Epithelial cell of proximal tubule (primary cell): ENCODE measurements at places on chromosomes 1 and 21.

DNA sequence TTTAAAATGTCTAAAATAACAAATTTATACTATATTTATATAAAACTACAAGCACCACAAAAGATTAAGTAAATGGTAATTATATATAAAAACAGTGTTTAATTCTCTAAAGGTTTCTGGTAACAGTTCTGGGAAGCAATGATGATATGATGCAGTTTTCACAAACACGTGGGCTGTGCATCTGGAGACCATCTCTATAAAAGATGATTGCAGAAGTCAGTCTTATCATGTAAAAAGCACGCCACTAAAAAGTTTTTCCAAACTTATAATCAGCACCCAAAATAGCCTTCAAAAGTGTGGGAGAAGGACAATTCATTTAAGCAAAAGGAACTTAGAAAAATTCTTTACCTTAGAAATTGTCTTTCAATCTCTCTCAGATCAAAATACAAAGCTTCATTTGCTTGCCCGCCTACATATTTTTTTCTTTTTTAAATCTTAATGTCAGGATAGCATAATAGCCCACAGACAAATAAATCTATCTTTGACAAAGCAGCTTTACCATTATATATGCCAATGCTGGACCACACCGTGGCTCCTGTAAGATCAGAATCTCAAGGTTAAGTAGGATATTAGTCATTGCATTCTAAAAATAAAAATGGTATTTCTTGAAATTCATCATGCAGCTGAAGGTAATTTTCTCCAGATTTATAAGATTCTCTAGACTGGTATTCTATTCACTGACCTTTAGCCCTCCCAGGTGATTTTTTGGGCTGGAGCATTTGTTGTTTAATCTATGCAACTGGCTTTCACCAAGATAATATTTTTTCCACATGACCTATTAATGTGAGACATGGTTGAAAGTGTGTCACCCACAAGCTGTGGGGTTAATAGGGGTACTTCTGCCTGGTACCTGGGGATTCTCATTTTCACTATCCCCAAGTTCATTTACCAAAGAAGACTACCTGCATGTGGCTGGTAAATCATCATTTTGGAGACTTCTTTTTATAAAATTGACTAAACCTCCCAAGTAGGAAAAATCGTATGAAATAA is 189.6 kb upstream of the ST6GALNAC5 start:
- no peak for DNase-seq

GRCh38 chr1:158644449-158644848 is 39.4 kb downstream of the OR10Z1 start:
- DNase-seq: no peak

DNA sequence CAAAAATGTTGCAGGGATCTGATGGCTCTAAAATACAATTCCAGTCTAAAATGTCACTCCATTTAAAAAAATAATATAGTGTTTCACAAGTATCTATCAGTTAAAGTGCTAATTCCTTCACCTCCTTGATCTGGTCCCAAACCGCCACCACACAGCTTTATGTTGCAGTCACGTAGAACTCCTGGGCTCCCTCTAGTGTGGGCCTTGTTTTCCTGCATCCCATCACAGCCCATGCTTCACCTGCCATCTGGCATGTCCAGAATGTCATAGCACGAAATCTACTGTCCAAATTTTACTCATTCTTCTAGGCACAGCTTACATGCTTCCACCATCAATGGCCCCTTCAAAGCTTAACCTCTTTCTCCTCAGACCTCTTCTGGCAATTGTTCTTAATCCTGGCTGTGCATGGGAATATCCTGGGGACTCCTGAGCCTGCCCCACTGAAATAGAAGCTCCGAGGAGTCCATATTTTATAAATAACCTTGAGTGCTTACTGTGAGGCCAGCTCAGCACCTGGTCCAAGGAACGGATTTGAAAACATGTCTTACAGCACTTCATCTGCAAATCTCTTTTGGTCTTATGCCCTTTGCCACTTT is 15.5 kb downstream of the FYB2 start:
- DNase-seq: no peak

- DNase-seq: no peak
Measured at GRCh38 chr1:94828251-94828650, 8.1 kb downstream of the SLC44A3 start.

GRCh38 chr1:231190456-231190855 is 28.6 kb downstream of the TRIM67 start:
- no peak for DNase-seq

GRCh38 chr1:204623894-204624361 is 61.6 kb downstream of the LRRN2 start:
- no peak for DNase-seq

DNA sequence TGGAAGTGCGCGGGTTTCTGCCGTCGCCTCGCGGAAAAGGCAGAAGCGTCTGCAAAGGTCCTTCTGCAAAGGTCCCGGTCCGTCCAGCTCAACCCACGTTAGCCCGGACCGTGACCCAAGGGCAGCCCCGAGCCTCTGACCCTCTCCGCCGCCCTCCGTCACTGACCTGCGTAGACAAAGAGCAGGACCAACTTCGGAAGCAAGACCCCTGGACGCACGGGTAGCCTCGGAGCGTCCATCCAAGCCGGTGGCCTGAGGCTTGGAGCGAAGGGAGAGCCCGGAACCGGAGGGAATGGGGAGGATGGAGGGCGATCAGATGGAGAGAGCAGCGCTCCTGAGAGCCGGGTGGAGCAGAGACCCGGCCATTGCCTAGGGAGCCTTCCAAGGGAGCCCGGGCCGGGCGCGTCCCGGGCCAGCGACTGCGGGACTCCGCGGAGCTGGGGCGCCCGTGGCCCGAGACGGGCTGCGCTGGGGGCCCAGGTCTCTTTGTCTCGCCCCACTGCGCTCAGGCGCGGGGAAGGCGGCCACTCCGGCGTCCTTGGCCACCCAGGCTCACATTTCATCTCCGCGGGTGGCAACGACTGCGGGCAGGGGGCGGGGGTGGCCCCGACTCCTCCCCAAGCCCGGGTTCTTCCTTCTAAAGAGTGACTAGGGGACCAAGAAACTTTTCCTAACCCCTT is at the start of gene CYYR1:
Gene CYYR1, minus strand, starts transcription at position 585 of the 680 bp plus-strand sequence. Its CDS starts 346 bp downstream, at position 239.
- DNase-seq: no peak

DNA sequence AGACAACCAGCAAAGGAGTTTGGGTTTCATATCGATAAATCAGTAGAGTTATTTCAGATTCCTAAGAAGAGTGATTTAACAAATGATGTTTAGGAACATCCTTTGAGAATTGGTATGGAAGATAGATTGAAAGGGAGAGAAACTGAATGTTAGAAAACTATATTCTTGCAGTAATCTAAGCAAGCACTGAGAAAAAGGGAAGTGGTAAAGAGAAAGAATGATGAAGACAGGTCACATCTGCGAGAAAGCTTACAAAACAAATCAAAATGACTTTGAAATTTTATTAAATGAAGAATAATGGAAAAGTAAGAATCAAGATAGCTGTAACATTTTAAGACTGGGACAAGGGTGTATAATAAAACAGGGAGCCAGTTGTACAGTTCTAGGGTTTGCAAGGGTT is 177.0 kb downstream of the HS2ST1 start:
- DNase-seq: no peak

DNA sequence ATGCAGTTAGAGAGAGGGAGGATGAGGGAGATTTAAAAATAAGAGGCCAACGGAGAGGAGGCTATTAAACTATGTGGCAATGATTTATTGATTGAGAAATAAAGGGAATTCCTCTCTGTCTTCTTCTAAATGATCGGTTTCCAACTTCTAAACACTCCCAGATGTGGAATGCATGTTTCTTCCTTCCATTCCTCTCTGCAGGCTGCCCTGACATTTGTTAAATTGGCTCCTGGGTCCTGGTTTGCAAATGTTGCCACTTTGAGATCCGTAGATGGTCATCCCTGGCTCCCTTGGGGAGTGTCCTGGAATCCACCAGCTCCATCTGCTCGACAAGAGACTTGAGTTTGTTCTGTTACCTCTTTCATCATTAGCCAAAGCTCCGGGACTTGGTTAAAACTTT is 10.3 kb upstream of the C1orf198 start:
- no peak for DNase-seq

DNA sequence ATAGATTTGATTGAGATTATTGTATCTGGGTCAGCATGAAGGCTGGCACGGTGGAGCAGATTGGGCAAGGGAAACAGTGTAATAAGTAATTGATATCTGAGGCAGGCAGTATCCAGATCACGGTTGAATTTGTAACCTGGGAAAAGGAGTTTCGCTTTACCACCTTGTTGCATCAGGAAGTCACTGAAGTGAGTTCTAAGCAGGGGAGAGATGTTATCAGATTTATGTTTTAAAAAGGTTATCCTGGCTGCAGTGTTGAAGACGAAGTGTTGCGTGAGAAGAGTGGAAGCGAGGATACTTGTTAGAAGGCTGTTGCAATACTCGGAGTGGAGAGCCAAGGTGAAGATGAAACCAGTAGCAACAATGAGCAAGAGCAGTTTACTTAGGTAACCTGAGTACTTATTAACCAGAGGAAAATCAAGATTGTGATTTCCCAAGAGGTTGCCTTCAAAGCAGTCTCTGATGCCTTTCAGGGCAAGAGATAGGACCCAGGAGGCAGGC is 77.8 kb downstream of the LHX9 start:
- DNase-seq: peak; percentile 66

GRCh38 chr1:38222891-38223290 is 176.3 kb upstream of the POU3F1 start:
- DNase-seq: no peak

DNA sequence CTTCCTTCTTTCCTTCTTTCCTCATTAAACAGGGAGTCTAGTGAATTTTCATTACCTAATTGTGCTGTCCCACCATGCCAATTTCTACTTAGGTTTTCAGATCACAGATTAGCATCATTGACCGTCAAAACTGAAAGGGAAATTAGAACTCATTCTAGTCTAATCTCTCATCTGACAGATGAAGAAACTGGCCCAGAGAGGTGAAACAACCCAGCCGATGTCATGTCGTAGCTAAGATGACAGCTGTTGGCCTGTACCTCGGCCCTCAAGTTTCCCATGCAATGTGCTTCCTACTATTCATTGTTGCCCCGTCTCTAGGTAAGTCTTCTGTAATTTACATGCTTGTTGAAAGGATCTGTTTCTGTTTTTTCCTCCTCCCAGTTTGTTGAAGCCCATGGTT is 128.2 kb upstream of the KIAA0040 start:
- DNase-seq: no peak

- DNase-seq: no peak
Measured at GRCh38 chr1:220879076-220879508, at the start of gene HLX. Gene HLX (plus strand): TSS chr1:220879443. CDS start chr1:220879858, 415 bp downstream.

DNA sequence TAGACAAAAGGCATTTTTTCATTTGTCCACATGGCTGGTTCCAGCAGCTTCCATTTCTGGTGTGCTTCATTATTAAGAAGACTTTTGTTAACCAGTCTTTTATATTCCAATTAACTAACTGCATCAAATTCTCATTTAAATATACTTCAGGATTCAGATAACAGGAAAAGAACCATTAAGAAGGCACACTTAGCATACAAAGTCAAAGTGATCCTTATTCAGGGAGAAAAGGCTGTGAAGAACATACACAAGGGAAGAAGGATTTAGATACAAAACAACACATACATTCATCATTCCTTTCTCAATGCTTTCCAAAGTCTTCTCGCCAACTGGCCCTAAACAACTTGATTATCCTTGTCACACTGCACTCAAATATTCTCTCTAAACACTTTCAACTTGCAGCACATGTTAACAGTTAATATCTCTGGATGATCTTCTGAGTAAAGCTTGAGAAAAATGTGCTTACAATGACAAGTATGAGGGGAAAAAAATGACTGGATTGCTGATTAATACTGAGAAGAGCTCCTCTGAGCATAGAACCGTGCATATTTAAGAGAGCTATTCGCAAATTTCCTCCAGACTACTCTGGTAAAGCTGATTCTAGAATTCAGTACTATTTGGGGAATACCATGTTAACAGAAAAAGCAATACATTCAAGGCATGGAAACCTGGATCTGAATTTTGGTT is 225.2 kb upstream of the TNR start:
- no peak for DNase-seq

DNA sequence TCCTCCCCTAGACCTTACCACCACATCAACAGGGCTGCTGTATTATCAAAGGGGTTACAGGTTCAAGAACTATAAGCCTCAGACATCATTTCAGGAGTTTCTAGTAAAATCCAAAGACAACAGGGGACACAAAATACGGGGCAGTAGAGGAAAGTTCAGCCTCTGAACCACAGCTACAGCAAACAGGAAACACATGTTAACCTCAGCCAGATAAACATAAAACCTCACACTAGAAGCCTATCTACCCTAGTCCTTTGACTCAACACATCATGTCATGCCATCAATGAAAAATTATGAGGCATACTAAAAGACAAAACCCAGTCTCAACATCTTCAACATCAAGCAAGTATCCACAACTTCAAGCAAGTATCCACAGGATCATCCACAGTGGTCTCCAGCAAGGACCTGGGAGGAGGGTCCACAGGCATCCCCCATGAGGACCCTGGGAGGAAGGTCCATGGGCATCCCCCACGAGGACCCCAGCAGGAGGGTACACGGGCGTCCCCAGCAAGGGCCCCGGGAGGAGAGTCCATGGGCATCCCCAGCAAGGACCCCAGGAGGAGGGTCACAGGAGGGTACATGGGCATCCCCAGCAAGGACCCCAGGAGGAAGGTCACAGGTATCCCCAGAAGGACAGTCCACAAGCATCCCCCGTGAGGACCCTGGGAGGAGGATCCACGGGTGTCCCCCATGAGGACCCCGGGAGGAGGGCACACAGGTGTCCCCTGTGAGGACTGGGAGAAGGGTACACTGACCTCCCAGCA is 440.0 kb downstream of the MATN1 start:
- no peak for DNase-seq

DNA sequence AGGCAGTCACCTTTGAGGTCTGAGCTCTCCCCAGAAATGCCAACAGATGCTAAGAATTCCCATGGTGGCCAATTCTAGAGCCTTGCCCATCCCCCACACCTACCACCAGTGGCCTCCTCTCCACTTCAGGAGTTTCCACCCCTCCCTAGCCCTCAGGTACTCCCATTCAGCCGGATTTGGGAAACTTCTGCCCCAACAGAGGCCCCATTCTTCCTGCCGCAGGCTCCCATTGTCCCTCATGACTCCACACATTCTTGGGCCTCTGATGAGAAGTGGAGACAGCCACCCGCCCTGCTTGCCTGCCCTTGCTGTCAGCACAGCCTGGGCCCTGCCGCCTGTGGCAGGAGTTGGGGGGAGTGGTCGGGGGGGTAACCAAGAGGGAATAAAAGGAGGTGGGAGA is 4.6 kb downstream of the BLACAT1 start:
- DNase-seq: no peak

- DNase-seq: no peak
Measured at GRCh38 chr1:158105352-158106095, 75.2 kb upstream of the CD1D start.

DNA sequence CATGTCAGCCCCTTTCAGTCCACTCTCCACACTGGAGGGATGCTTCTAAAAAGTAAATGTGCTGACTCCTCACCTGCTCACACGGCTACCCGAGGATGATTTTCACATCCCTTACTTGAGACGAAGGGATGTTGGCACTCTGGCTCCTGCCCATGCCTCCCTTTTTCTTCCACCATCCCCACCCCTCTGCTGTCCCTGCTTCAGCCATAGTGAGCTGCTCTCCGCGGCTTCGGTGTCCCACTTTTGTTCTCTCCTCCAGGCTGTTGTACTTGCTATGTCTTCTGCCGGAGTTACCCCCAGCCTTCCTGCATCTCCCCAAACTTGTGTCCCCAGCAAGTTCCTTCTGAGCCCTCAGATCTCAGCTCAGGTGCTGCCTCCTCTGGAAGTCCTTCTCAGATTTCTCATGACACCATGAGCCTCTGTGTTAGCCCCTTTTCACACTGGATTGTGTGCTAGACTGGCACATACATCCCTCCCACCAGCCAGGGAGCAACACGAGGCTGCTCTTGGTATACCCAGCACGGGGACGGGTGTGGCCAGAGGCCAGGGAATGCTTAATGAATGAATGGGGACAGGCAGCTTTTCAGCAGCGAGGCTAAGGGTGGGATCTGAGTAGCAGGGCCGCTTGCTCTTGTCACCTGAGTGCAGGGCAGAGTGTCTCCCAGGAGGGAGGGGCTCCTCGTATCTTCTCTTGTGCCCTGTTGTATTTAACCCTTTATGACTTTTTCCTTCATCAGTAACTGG is 1.3 kb downstream of the ACOT11 start:
- DNase-seq: no peak
